NCI-H2081 treated with DMSO at 0.1 percent for 48 hours (cell line): ENCODE measurements at places on chromosomes 2 and 18.

- no peak for DNase-seq
Measured at GRCh38 chr2:8851811-8852560, 14.6 kb upstream of the KIDINS220 start.

DNA sequence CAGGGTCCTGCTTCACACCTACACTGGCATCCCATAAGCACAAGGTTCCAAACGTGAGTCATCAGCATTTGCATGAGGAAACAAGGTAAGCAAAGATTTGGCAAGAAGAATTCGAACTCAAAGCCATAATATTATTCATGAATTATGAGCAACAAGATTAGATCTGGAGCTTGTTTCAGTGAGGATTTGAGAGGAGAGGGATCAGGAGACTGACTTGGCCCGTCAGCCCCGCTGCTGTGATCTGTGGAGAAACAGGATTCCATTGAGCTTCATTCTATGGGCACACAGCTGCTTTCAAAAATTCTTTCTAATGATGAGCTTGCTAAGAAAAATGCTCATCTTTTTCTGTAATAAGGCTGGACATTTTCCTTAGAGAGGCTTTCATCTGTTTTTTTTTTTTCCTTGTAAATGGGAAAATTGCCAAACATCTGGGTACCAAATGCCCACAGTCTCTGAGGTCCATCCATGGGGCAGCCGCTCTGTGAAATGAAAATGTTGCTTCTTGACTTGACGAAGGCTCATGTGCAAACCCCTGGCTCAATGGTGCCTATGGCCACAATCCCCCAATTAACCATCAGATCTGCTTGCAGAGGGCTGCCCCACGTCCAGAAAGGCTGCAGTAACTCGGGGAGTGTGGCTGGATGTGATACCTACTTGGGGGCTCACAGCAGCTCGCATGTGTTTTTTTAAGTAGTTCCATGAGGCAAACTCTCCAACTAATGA lies 179.3 kb downstream of the TMEM18 start:
- DNase-seq = no peak

DNA sequence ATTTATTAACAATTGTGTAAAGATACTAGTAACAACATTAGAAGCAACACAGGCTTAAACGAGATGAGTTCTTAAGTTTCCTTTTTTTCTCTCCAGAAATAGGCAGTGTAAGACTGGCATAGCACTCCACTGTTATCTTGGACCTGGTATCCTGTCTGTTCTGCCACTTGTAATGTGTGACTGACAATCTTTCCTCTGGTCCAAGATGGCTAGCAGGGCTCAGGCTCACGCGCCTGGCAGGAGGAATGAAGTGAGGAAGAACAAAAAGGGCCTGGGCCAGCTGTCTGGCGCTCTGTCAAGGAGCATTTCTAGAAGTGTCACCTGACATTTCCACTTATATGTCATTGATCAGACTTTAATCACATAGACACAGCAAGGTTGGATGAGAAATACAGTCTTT lies 31.6 kb upstream of the CCDC195 start:
- no peak for DNase-seq

GRCh38 chr2:202883987-202884675 lies 12.6 kb upstream of the ICA1L start:
- no peak for DNase-seq

- DNase-seq = no peak
Measured at GRCh38 chr2:205024822-205025518, 479.7 kb downstream of the PARD3B start.

DNA sequence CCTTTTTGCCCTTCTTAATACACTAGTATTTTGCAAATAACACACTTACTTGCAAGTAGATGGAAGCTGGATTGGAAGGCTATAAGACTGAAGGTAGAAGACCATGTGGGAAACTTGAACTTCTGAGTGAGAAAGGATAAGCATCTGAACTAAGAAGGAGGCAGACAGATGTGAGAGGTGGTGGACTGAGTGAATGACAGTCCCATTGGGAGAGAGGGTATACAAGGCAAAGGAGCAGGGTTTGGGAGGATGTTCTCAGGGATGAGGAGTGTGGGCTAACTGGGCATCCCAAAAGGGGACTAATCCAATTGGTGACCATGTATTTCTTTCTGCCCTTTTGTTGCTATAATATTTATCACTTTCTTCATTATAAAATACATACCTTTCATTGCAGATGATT lies 20.4 kb upstream of the SESTD1 start:
- no peak for DNase-seq

DNA sequence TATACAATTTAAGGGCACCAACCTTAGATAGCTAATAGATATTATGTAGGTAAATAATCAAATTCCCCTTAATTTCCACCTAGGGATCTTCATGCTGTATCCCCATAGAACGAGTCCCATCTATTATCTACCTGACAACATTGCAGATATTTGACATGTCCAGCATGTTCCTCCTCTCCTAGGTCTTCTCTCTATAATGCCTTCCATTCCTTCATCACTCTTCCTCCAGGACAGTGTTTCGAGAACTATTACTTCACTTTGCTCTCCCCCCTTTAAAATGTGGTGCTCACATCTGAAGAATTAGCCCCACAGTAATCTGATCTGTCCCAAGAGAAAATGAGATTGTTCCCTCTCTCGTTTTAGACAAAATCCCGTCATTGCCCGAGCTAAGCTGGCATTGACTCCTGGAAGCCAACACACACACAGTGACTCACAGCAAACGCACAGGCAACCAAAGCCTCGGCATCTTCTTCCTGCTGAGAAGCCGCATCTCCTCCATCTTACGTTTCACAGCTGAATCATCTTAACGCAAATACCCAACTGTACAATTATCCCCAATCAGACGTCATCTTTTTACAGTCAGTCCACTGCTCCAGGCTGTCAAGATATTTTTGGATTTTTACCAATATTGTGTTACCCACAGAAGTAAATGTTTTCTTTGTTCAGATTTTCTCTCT lies 162.9 kb upstream of the AGAP1 start:
- no peak for DNase-seq

- no peak for DNase-seq
Measured at GRCh38 chr2:209451209-209451834, 27.5 kb downstream of the MAP2 start.

DNA sequence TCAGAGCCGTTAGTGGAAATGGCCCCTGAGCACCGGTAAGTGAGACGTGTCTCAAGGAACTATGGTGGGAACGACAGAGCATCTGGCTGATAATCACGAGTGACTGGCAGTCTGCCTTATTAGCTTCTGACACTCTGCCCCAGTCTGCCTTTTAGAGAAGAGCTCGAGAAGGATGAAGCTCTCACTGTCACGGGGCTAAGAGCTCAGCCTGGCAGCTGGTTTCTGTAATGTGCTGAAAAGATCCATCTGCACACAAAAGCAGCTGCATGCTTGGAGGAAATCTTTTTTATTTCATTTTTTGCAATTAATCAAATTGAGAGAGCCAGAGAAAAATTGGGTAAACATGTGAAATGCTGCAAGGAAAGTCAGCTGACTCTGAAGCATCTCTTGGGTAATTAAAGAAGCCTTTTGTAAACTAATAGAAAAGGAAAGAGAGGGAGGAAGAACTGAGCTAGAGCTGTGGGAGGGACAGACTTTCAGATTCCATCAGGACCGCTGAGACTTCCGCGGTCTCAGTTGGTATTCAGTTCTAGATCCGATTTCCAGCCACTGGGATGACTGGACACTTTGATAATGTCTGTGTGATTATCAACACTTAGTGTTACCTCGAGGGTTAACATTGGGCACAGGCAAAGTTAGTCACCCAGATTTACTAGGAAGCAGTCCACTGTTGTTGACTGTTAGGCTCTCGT lies 24.4 kb downstream of the MBP start:
- no peak for DNase-seq

DNA sequence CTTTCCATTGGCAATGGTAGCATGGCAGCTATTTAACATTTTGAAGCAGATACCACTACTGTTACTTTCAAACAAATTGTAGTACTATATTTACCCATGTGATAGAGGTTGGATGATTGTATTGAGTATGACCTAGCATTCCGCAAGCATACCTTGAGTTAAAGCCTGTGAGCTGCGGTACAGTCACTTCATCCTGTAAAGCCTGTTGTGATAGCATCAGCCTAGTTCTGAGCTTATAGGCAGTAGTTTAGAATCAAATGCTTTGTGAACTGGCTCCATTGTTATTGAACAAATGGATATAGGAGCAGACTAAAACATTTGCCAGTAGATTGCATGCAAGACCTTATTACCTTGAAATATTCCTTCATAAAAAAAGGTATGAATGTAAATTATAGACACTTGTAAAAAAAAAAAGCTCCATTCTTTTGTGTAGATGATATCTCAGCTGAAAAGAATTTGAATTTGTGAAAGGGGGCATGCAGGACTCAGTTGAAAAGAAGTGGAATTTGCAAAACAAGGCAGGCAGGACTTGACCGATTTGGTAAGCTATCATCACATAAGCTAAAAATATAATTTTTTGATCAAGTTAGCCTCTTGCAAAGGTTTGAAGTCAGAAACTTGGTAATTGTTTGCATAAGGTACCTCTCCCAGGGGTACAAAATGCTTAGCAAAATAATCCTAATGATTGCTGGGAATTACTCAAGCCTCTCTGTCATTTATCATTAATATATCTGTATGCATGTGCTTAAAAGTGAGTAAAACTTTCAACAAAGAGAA lies 138.5 kb upstream of the ITGA4 start:
- DNase-seq = no peak

DNA sequence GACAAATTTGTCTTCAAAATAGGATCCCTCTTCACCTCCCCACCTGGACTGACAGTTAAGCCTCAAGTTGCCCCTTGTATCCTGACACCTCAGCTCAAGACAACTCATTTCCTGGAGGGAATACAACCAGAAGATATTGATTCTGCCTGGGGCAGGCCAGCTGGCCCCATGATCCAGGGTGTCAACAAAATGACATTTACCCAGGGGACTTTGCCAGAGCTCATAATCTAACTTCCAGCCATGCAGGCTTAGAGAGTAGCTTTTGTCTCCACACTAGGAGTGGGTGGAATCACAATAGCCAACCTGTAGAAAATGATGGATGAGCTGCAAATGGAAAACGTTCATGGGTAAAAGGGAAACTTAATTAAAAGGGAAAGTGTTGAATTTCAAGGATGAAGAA lies 220.1 kb upstream of the DPP10 start:
- no peak for DNase-seq

DNA sequence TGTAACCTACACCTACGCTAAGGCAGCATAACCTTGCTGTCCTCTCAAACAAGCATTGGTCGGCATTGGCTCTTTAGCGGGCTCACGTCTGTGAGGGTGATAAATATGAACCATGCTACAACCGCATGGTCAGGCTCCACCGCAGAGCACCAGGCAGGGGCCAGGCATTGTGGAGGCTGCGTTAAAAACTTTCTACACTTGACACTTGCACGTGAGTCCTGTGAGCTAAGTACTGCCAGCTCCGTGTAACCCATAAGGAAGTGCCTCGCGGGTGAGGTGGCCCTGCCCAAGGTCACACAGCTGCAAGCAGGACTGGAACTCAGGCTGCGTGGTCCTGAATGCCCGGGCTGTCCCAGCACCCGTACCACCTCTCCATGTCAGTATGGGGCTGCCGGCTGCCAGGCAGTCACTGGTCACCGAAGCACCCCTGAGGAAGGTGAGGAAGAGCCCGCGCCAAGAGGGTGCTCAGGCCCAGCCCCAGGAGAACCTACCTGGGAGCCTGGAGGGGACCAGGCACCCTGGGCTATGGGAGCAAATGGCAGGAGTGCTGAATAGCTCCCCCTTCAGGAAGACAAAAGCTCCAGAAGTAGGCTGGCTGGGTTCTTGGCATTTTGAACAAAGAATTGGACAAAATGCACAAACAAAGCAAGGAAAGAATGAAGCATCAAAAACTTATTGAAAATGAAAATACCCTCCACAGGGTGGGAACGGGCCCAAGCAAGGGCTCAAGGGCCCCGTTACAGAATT lies 271.1 kb upstream of the RAB6C start:
- no peak for DNase-seq

- no peak for DNase-seq
Measured at GRCh38 chr2:96241900-96242611, 23.7 kb downstream of the TMEM127 start.

- no peak for DNase-seq
Measured at GRCh38 chr18:79453816-79454735, 58.3 kb downstream of the NFATC1 start.

- DNase-seq = no peak
Measured at GRCh38 chr18:55778788-55779690, 191.0 kb upstream of the TCF4 start.
